8988T (cell line): ENCODE measurements at places on chromosomes 5 and 9.

GRCh38 chr5:158967541-158967940 is 132.2 kb downstream of the EBF1 start:
- no peak for DNase-seq

DNA sequence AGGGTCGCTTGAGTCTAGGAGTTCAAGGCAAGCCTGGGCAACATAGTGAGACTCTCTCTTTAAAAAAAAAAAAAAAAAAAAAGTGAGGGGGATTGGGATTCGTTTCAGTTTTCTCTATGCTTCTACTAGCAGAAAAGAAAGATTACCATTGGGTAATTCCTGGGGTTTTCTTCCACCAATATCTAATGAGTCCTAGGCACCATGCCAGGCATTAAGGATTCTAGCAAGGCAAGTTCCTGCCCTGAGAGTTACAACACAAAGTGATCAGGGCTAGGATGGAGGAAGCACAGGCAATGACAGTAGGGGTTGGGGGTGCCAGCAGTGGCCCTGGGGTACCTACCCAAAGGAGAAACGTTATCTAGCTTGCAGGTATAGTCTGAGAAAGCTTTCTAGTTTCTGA is 90.8 kb downstream of the PCDH1 start:
- no peak for DNase-seq

GRCh38 chr9:113857875-113858274 is 18.2 kb upstream of the ZNF618 start:
- no peak for DNase-seq

- no peak for DNase-seq
These were observed 159.2 kb downstream of the SNX18 start for GRCh38 chr5:54676481-54677340.

- peak; percentile 6 for DNase-seq
These were observed 243.8 kb upstream of the IRX1 start for GRCh38 chr5:3351581-3352442.

DNA sequence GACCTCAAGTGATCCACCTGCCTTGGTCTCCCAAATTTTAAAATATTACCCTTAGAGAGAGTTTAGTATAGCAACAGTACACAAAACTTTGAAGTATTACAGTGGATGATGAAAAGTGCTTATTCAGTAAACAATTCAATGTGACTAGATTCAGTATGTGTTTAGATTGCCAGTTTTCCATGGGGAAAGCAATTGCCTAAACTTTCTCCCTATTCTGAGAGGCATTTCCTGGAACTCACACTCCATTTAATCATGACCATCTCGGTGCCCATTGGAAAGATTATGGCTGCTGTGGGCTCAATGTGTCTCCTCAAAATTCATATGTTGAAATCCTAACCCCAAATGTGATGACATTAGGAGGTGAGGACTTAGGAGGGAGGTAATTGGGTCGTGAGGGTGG is 38.9 kb upstream of the MYO10 start:
- no peak for DNase-seq

GRCh38 chr9:122001491-122002201 is 91.5 kb downstream of the TTLL11 start:
- no peak for DNase-seq

DNA sequence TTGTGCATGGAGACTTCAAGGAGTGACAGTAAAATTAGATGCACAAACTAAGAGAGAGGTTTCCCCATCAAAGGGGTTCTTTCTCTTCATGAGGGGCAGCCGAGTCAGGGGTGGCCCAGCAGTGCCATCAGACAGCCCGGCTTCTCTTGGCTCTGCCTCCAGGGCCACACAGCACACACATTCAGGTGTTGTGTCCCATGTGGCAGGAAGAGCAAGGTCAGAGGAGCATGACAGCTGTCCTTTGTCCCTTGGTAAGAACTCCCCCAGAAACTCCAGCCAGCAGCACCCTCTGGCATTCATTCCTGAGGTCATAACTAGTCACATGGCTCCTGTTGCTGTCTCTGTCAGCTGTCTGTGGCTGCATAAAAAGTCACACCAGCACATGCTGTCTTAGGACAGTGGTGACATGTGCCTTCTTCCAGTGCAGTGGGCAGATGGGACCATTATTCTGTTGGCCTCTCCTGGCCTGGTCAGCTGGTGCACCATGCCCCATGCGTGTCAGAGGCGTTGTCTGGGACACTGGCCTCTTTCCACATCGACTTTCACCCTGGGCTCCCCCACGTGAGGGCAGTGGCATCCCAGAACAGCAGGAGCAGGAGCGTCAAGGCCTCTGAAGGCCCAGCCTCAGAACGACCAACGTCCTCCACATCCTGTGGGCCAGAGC is 78.4 kb upstream of the OTULINL start:
- no peak for DNase-seq

DNA sequence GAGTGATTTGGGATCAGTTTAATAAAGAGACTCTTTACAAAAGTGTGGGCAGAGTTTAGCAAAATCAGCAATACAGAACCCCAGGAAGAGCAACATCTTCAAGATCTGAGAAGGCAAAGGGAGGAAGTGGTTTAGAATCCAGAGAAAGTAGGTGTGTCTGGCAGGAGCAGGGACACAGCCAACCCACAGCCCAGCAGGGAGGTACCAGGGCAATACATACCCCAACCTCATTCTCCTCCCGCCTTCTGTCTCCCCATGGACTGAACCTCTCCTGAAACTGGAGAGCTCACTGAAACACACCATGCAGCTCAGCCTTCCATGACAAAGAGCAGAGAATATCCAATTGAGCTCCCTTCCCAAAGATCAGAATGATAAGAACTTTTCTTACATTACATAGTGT is 283.4 kb downstream of the PRELID2 start:
- no peak for DNase-seq

DNA sequence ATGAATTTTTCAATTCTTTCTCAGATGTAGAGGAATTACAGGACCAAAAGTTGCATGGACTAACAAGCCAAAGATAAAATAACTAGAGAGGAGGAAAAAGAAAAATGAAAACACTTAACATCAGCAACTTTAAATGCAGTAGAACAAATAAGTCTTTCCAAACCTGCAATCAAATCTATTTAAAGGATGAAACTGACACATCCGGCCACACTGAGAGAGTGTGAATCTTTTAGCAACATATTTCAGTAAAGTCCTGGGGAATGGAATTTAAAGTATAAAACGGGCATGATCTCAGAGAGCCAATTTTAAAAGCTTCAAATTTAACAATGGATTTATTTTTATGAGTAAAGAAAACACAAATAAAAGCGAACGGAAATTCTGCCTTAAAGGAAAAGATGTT is 17.1 kb downstream of the CAST start:
- DNase-seq: no peak

DNA sequence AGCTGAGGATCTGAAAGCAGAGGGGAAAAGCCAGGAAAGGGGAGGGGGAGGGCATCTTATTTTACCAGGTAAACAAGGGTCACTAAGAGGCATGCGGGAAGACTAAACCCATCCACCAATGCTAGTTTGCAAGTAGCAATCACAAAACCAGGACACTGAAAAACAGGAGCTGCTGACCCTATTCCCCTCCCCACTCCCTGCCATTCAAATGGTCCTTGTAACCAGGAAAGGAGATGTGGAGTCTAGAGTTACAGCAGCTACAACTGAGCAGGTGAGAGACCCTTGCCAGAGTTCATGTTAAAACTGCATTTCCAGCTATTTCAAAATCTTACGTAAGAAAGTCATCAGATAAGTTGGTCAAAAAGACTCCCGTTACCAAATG is 85.3 kb upstream of the SIMC1 start:
- no peak for DNase-seq

- DNase-seq: no peak
These were observed 192.3 kb downstream of the PALM2AKAP2 start for GRCh38 chr9:109972026-109972882.

- no peak for DNase-seq
These were observed 80.8 kb downstream of the HRH2 start for GRCh38 chr5:175738602-175739133.

GRCh38 chr5:65970481-65971367 is 44.3 kb downstream of the ERBIN start:
- DNase-seq: no peak

- no peak for DNase-seq
These were observed 909 bp downstream of the NDFIP1 start for GRCh38 chr5:142109331-142110045.

DNA sequence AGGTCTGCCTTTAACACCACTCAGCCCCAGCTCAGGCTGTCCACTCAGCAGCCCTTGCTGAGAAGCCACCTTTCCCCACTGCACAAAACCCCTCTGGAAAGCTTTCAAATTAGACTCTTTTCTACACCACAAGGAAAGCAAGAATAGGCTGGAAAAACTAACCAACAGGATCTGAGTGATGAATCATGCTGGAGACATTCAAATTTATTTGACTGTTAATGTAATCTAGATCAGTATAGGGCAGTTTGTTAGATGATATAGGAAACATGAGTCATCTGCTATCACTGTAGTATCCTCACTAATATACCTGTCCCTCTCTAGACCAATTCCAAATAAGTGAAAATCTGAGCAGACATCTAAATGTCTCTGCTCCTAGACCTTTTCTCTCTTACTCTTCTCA is 127.8 kb upstream of the PAM start:
- DNase-seq: no peak

- DNase-seq: no peak
These were observed 6.9 kb downstream of the AK3 start for GRCh38 chr9:4734150-4734549.

DNA sequence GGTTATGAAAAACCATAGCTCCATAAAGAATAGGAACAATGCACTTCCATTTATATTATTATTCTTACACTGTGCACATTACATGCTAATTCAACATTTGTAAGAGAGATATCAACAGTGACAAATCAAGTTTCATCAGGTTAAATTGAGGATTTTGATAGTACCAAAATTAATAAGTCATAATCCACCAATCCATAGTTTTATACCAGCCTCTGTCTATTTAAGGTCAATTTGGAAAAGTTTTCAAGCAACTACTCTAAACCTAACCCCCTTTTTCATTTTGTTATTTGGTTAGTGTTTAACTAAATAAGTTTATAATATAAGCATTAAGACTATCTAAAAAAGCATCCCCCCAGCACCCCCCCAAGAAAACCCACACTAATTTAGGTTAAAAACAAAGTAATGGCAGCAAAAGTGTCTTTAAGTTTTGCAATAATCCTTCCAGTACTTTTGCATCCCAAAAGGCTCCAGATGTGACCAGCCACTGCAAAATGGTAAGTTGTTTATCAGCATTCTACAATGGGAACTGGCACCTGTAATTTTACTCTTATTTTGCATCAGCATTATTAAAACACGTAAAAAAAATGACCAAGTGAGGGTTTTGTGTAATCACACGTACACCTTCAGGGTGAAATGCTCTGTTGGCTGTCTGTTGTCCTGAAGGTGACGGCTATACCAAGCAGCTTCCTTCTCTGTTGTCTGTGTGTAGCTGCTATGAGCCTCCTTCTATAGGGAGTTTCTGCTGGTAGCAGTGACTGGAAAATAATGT is 36.8 kb upstream of the SSBP2 start:
- DNase-seq: no peak

DNA sequence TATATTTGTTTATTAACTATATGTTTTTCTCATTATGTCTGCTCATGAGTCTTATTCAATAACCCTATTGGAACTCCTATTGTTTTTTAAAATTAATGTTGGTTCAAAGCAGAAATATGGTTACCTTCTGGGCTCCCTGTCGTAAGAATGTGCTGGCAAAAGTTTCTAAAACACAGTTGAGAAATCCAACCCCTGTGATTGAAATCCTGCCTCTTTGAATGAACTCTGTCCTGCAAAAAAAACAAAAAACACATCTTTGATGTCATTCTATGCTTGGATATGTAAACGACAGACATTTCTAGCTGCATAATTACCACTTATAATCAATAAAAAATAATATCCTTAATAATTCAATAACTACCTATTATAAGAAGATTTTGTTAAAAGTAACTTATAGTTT is 38.8 kb downstream of the PRELID2 start:
- DNase-seq: no peak

GRCh38 chr5:105816961-105817360 is 1853.8 kb downstream of the EFNA5 start:
- DNase-seq: no peak

- DNase-seq: no peak
These were observed 4.2 kb downstream of the PAM start for GRCh38 chr5:102759289-102759688.

DNA sequence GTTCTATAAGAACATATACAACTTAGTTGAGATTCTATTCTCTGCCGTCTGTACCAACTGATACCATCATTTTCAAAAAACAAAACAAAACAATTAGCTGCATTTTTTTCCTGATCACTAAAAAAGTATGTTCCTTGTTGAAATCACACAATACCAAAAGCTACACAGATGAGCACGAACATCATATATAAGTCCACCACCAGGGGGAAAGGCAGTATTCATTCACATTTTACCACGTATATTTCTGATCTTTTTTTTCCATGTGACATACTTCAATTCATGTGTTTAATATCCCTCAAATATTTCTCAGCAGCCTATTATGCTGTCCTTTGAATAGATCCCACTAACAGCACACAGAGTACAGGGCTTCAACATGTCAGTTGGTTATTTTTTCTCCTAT is 40.6 kb downstream of the IRX2 start:
- DNase-seq: no peak

GRCh38 chr5:177183142-177183541 is 49.6 kb downstream of the NSD1 start:
- no peak for DNase-seq

- DNase-seq: no peak
These were observed 167.0 kb downstream of the CRB2 start for GRCh38 chr9:123523001-123523400.

DNA sequence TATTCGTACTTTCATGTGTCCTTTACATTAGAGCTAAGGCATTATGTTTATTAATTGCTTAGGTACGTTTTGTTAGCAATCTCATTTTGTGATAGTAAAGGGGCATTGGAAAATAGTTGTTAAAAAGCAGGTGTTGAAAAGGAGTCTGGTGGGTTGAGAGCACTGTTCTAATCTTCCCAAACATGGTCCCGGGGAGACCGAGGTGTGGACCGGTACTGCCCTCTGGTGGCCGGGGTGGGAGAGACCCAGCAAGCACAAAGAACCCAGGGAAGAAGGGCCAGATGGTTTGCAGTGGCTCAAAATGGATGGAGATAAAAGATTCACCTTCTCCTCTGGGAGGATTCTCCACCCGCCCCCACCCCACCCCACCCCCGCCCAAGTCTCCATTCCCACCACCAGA is 26.1 kb downstream of the IDNK start:
- peak; percentile 34 for DNase-seq

DNA sequence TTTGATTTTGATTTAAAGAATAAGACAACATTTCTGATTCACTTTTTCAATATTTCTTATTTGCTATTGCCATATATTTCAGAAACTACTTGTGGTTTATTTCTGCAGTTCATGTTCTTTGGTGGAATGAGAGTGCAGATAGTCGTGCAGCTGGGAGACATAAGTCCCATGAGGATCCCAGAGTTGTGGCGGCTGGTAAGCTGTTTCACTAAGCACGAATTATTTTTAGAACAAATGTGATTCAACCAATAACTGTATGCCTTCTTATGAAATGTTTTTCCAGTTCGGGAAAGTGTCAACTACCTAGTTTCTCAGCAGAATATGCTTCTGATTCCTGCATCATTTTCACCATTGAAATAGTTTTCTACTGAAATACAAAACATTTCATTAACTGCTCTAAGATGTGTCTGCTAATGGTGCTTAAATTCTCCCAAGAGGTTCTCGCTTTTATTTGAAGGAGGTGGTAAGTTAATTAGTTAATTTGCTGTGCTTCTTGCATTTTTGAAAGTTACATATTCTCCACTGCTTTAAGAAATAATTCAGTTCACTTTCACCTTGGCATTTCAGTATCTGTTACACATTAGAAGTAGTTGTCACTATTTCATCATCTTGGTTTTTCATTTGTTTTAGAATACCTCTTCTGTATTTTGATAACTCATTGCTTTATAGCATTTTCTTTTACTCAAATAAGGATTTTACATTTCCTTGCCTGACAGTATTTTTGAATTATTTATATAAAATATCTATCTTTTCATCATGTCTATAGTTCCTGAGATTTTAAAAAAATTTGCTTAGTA is 9.0 kb downstream of the NIPSNAP3B start:
- DNase-seq: no peak
